IMR-90 (cell line): ENCODE measurements at places on chromosomes 4 and X. TPM values are rescaled to one million over a fixed set of nuclear protein-coding genes. Genes with fewer than 3 reads are reported as not detected.

DNA sequence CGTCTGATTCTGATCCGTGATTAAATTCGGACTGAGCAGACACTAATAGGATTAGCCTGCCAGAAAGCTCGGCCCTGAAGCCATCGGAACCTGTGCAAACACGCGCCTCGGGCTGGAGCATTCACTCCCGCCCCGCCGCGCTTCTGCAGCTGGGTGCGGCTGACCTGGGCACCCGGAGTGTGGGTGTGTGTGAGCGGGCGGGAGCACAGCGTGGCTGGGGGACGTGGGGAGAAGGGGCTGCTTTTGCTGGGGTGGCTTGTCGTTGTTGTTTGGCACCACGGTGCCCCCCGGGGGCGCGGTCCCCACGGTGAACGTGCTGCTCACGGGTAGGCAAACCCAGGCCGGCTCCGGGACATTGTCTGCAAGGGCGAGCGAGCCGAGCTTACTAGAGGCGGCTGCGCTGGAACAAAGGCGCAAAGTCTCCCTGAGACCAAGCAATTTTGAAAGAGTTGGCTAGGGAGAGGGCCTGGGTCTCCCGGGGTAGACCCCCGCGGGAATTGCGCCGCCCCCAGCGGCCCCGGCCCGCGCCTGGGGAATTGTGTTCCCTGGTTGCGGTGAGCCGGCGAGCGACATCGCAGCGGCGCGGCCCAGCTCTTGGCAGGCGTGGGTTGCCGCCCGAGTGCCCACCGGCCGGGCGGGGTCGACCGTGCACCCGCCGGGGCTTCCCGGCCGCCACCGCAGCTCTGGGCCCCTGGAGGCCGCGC is 1.4 kb downstream of the MAMLD1 start:
- DNase-seq = peak; percentile 6

DNA sequence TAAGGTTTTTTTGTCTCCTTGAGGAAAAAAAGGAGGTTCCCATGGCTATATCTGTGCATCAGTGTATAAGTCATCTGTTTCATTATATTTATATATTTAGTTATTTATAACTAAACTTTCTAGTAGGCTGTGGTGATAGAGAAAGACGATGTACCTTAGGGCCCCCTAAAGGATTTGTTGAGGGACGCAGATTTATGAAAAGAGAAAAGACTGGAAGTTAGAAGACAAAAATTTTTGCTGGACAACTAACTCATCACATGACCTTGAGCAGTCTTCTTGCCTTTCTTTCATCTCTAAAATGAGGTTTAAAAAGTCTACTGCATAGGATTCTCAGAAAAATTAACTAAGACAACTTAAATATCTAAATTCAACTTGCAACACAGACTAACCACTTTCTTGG is 6.1 kb downstream of the GASK1B start:
- DNase-seq = no peak

GRCh38 chr4:113116414-113117357 is 67.2 kb downstream of the ANK2 start:
- DNase-seq = no peak

- no peak for DNase-seq
Observed at GRCh38 chr4:73707269-73707875, 33.0 kb upstream of the CXCL8 start.

DNA sequence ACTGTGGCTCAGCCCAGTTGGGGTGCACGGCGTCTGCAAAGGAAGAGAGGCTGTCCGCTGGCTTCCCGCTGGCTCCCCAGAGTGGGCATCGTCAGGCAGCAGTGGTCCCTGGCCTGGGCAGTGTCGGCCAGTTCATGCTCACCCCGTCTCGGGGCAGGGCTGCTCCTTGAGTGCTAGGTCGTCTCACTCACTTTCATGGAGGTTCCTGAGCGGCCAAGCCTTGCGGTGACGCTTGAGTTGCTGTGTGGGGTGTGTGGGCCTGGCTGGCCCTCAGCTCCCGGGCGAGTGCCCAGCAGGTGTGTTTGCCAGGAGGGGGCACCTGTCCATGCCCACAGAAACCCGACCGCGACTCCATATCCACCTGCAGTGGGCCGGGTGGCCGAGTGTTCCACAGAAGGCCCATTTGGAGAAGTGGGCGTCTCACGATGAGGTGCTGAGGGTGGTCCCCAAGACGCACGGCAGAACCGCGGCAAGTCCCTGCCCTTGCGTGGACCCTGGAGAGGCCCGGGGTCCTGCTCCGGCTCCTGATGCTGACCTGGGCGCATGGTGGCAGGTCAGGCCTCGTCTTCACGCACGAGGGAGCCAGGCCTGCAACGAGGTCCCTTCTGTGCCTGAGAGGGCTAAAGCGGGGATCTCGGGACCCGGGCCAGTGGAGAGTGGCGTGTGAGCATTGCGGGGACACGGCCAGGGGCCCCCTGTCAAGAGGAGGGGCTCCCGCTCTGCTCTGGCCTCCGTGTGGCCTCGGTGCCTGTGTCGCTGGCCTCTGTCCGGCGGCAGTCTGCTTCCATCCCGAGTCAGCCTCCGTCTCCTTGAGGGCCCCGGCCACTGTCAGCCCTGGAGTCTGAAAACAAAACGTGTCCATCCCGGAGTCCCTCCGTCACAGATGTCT is 18.5 kb upstream of the UVSSA start:
- no peak for DNase-seq

GRCh38 chrX:47566841-47567240 is 5.8 kb downstream of the ARAF start:
- no peak for DNase-seq

DNA sequence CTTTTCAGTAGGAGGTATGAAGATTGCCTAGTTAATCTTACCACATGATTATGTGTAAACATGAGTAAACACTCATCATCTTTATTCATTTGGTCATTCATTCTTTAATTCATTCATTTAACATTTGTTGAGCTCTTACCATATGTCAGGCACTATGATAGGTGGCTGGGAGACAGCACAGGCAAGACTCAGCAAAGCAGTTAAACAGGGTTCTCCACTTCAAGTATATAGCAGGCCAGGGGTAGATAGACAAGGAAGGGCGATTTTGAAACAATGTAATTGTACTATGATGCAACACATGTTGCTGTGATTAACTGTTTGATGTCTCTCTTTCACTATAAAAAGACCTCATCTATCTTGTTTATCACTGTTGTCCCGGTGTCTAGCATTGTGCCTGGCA is 84.3 kb upstream of the GPR101 start:
- no peak for DNase-seq

DNA sequence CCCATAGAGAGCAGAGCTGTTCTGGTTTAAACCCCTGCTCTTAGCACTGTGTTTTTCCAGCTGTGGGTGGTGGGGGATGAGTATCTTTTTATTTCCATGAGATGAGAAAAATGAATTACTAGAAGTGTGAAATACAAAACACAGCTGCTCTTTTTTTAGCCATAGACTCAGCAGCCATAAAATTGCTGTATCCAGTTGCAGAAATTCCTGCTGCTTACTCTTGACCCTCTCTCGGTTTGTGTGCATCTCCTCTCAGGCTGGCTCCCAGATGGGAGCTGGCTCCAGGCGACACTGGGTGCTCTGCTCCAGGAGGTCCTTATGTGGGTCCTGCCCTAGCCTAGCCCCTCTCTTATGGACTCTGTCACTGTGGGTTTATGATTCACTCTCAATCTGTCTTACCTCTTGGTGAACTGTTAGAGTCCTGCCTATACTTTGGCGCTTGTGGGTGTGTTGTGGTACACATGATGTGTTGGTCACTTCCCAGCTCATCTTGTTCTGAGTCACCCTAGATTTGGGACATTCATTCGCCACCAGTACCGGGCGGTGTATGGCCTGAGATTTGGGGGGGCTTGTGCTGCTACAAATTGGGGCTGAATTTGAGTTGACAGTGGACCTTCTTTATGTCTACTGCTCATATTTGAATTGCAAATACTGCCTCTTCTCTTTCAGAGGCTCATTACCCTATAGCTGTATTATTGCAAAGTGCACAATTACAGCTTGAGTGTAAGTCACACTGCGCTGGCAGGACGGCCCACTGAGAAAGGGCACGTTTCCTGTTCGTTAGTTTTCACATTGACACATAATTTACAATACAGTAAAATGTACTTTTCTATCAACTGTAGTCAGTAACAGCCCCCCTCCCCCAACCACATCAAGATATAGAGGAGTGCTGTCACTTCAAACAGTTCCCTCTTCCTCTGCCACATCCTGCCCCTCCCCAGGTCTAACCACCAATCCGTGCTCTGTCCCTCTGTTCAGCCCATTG is 46.9 kb upstream of the MSANTD1 start:
- DNase-seq = peak; percentile 69

- DNase-seq = no peak
Observed at GRCh38 chr4:24674279-24674678, 89.9 kb upstream of the DHX15 start.

DNA sequence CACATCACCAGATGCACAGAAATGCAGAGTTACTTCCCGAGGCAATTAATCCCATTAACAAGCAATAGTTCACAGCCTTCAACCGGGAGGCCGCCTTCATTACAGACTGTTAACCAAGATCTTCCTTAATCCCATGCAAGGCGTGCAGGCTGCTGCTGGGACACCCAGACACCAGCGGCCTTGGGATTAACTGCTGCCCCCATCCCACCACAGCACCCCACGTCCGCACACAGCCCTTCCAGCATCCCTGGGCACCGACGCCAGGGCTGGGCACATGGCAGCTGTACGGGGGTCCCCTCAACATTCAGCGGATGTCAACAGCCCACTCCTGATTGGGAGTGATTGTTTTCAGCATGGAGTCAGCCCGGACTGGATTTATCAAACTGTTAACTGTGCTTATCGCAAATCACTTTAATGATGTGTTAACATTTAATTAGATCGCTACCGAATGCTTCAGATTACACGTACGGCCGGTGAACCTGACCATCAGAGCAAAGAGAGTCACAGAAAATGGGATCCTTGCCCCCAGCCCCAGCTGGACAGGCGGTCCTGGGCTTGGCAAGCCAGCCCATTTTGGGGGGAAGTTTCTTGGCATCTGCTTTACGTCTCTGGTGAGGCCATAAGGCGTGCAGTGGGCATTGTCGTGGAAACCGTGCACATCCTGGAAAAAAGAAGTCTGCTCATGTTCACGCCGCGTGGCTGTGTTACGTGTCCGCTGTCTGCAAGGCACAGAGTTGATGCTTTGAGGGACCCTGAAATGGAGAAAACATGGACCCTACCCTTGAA is 126.4 kb downstream of the HMX1 start:
- DNase-seq = no peak

DNA sequence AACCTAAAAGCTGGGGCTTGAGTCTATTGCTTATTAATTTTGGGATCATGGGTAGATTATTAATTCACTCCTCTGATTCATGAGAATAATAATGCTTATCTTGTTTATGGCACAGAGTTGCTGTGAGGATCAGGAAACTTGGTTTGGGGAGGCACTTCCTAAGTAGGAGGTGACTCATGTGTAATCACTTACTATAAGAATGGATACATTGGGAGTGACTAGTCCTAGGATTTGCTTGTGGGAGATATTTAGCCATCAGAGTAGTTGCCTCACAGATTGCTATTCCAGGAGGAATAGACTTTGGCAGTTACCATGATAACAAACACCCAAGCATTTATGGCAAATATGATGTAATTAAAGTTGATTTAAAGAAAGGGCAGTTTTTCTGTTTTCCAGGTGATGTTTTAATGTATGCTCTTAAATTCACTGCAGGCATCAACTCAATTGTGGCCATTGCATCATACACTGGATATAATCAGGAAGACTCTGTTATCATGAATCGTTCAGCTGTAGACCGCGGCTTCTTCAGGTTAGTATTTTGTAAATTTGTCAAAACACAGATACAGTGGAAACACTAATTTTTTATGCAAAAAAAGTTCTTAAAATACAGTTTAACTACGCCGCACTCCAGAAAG is 41.9 kb downstream of the POLR2B start:
- peak; percentile 94 for DNase-seq

DNA sequence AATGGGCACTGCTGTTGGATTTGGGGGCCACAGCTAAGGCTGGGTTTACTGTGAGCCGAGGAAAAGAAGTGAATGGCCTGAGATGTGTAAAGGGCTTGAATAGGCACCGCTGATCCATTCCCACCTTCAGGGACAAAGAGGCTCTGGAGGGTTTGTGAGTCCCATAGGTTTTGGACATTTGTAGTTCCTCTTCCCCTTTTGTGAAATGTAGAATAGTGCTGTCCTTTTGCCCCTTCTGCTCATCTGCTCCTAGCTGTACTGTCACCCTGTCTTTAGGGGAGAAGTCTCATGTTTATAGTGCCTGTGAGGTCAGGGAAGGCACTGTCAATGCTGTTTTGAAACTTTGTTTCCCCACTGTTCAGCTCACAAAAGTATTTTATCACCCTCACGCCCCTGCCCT is 26.4 kb upstream of the CLCN4 start:
- DNase-seq = no peak

The NWD2 gene
- total RNA-seq = not detected in 2 replicates

The MAGEE1 gene
- total RNA-seq = 0.54 and 0.56 TPM in 2 replicates

The PHOX2B gene
- total RNA-seq = not detected in 2 replicates
